ENCODE measurements at places on chromosomes 12 and 14. TPM values are rescaled to one million over a fixed set of nuclear protein-coding genes. Genes with fewer than 3 reads are reported as not detected.

ZCRB1 gene
- 50.7 TPM for total RNA-seq

DNA sequence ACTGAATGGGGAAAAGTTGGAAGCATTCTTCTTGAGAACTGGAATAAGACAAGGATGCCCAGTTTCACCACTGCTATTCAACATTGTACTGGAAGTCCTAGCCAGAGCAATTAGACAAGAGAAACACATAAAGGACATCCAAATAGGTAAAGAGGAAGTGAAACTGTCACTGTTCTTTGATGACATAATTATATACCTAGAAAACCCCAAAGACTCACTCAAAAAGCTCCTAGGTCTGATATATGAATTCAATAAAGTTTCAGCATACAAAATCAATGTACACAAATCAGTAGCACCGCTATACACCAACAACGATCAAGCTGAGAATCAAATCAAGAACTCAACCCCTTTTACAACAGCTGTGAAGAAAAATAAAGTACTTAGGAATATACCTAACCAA lies 157.3 kb upstream of the DDHD1 start:
- no peak overlapping the region for H3K4me3 ChIP-seq
- H3K4me1 ChIP-seq: no peaks in the 10 kb centered on the region
- H3K36me3 ChIP-seq: no peaks in the 10 kb centered on the region
- no peak for DNase-seq

JAG2 gene
- 6.6 TPM for total RNA-seq

HCFC2 gene
- total RNA-seq: 10.7 TPM

MOAP1 gene
- 16.1 TPM for total RNA-seq

GRCh38 chr14:49310298-49310697 lies 275.9 kb downstream of the RPS29 start:
- H3K4me3 ChIP-seq: no peak overlapping the region
- no peaks in the 10 kb centered on the region for H3K27me3 ChIP-seq
- no peak for DNase-seq
- no peak overlapping the region for H3K27ac ChIP-seq

- no peak overlapping the region for H3K27ac ChIP-seq
- DNase-seq: no peak
- H3K27me3 ChIP-seq: no peaks in the 10 kb centered on the region
- no peaks in the 10 kb centered on the region for H3K36me3 ChIP-seq
Measured at GRCh38 chr14:68775614-68776126, 17.2 kb downstream of the ZFP36L1 start.

GRCh38 chr14:104604458-104605449 lies at the start of gene TMEM179:
Gene TMEM179, minus strand, starts transcription at chr14:104604772. Its CDS starts 31 bp downstream, at chr14:104604741.
- H3K36me3 ChIP-seq: no peaks in the 10 kb centered on the region
- no peak within 1 kb of the TSS for H3K27ac ChIP-seq
- peaks cover 17% of the 10 kb centered on the region for H3K27me3 ChIP-seq
- no peak for DNase-seq
- no peak within 1 kb of the TSS for H3K4me3 ChIP-seq
- no peaks in the 10 kb centered on the region for H3K4me1 ChIP-seq

DNA sequence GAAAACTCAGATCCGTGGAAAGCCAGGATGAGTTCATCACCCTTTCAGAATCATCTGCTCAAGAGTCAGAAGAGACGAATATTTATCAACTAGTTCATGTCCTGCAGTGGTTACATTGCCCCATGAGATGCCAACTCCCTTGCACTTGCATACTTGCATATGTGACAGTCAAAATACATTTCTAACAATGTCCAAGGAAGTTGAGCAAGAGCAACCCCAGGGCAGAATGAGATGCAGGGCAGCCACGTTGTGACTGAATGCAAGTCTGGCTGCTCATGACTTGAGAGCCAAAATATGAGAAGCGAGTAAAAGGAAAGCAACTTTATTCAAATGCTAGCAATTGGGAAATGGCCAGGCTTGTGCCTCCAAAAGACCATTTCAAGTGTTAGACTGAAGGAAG lies 23.6 kb upstream of the UTP20 start:
- DNase-seq: no peak
- no peak overlapping the region for H3K4me3 ChIP-seq
- no peak overlapping the region for H3K27ac ChIP-seq
- H3K4me1 ChIP-seq: no peaks in the 10 kb centered on the region
- no peaks in the 10 kb centered on the region for H3K27me3 ChIP-seq

DNA sequence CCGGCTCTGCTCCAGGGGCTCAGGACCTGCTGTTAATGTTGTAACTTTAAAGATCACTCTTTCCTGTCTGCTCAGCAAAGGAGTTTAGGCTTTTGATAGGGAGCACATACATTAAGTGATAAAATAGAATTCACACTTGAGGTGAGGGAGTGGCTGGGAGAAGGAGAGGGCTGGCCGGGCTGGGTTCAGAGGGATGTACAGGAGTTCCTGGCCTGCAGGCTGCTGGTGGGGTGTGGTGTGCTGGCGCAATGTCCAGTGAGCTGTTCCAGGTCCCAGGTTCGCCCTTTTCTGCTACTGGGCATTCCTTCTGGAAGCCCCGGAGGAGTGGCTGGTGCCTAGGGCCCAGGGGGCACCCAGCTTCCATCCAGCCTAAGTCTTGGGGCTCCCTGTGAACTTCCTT lies 17.8 kb downstream of the KIF26A start:
- H3K4me3 ChIP-seq: no peak overlapping the region
- no peaks in the 10 kb centered on the region for H3K27me3 ChIP-seq
- H3K36me3 ChIP-seq: no peaks in the 10 kb centered on the region
- H3K27ac ChIP-seq: no peak overlapping the region
- DNase-seq: no peak
- no peaks in the 10 kb centered on the region for H3K4me1 ChIP-seq

WSCD2 gene
- total RNA-seq: 0.10 TPM

IQSEC3 gene
- 0.46 TPM for total RNA-seq

- no peaks in the 10 kb centered on the region for H3K36me3 ChIP-seq
- peaks cover 44% of the 10 kb centered on the region for H3K4me1 ChIP-seq
- H3K27me3 ChIP-seq: no peaks in the 10 kb centered on the region
Measured at GRCh38 chr14:51396222-51396815, 156.3 kb downstream of the TMX1 start.

All from astrocyte (in vitro differentiated cells and primary cell).